Substantia nigra (tissue), 51 donors: ENCODE measurements at places on chromosomes 2 and 18.

- no peak for DNase-seq
Measured at GRCh38 chr2:44543773-44544725, 182.3 kb downstream of the CAMKMT start.

DNA sequence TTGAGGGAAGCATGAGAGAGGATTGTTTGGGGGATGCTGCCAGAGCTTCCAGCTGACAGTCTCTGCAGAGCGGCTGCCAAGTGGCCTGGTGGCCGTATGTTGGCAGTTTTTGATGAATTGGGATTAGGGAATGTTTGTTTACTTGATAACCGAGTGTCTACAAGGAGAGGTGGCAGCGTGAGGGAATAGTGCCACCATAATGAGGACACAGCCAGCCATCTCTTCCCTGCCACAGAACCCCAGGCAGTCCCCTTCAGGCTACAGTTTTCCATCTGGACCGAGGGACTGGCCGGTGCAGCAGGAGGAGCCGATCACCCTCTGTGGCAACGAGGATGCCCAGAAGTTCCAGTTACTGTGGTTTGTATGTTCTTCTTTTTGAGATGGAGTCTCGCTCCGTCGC is 55.2 kb downstream of the TRAPPC12 start:
- no peak for DNase-seq

- DNase-seq = no peak
Measured at GRCh38 chr2:218870984-218871344, 9.7 kb upstream of the WNT10A start.

DNA sequence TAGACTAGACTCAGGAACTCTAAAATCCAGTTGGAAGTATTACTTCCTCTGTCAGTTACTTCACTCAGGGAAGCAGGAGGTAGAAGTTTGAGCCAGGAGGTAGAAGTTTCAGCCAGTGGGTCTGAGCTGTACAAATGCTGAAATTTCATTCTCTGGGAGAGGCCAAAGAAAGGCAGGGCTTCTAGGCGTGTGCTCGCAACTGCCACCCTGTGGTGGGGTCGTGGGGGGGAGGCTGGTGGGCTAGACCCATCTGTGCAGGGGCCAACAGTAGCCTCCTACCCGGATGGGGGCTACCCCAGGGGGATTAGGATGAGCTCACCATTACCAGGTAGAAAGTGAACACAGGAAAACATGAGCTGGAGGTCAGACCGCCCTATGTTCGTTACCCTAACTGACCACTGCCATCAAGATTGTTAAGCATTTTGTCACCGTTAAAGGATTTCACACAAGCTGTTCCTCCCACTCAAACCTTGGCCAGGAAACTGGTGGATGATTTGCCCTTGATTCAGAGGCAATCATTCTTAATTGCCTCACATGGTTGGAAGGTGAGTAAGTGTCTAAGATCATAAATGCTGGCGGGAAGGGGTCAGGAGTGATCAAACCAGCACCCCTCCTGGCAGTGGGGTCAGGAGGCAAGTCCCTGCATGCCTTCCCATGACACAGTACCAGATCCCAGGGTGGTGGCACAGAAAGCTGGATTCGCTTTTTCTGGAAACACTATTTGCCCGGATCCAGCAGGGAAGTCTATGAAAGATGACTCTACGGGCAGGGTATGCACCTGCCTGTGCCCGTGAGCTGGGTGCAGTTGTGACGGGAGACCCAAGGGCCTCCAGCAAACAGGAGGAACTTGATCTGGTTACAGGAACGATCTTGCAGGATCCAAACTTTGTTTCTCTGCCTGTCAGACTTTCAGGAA is 5.2 kb upstream of the FHL2 start:
- DNase-seq = no peak

DNA sequence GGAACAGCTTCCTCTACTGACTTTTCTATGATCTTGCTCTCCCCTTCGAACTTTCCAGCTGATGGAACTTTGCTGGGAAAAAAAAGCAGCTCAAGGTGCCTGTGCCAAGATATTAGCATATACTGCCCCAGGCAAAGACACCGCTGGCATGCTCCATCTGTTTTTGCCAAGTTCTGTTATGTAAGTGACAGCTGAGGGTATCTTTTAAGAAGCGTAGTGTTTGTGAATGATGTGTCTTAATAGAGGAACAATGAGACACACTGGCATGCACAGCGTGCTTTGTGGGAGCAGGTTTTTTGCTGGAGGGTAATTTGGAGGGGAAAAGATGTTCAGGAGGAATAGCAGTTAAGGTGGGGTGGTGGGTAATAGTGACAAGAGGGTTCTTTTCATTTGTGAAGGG is 47.8 kb downstream of the SLC4A3 start:
- no peak for DNase-seq

GRCh38 chr2:111958901-111959300 is 60.5 kb downstream of the MERTK start:
- DNase-seq = no peak

- DNase-seq = no peak
Measured at GRCh38 chr2:12032398-12032797, 286.0 kb downstream of the LPIN1 start.

GRCh38 chr2:43174368-43174916 is 52.0 kb downstream of the ZFP36L2 start:
- DNase-seq = no peak

- DNase-seq = no peak
Measured at GRCh38 chr2:205776720-205777119, 94.4 kb downstream of the NRP2 start.

DNA sequence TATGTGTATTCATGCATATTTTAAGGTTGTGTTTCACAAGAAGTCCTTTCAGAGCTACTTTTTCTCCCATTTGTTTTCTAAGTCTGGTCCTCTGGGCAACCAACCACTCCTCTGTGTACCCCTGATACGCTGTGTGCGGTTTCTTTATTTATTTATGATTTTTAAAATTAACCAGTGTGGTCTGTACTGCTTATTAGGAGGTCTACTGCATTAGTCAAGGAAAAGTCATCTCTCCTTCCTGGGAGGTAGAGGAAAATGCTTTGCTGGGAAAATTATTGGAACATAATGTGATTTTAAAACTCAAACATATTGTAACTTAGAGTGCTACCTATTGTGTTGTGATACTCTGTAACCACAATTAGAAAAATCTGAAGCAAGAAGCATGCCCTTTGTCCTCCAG is 1404.3 kb downstream of the SUCLG1 start:
- no peak for DNase-seq

DNA sequence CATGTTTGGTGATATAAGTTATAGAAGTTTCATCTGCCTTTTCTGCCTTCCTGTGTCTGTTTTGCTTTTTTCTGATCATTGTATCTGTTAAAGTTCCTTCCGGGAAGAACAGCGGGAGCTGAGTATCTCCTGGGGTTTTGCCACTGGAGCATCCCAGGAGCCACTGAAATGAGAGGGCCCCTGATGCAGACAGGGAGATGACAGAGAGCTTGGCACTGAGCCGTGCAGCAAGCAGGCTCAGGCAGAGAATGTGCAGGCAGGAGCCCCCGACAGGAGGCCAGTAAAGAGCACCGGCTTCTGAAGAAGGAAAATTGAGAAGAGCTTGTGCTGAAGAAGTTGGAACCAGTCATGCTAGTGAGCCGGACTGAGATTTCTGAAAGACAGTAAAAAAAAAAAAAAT is 137.8 kb downstream of the TDRD15 start:
- DNase-seq = no peak

DNA sequence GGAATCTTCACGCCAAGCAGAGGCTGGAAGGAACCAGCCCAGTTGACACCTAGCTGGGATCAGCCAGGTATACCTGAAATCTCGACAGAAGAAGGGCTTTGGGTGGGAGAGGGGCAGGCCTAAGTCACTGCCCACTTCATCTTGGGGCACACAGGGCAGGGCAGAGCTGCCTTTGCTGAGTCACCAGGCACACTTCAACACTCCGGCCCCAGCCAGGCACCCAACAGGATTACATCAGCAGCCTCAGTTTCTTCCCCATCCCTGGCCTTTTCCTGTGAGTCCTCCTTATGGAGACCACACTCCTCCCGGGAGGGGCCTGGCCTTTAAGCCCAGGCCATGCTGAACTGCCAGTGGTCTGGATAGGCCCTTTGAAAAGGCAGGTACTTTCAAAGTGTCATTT is 201.7 kb upstream of the HS6ST1 start:
- DNase-seq = no peak

DNA sequence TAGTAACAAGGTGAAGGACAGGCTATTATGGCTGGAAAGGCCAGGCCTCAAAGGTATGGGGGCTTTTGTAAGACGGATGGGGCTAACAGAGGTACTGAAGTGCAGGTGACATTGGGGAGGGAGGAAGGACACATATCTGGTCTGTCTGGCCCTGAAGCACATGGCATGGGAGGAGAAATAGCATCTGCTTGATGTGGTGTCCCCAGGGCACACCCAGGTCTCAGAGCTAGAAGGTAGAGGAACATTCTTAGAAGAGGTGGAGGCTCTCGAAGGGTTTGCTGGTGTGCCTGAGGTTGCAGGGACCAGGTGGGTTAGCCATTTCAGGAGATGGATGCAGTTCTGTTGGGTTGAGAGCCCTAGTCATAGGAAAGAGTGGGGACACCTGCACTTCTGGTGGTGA is 9.5 kb downstream of the RALB start:
- DNase-seq = no peak

- no peak for DNase-seq
Measured at GRCh38 chr2:205800773-205801172, 118.5 kb downstream of the NRP2 start.

DNA sequence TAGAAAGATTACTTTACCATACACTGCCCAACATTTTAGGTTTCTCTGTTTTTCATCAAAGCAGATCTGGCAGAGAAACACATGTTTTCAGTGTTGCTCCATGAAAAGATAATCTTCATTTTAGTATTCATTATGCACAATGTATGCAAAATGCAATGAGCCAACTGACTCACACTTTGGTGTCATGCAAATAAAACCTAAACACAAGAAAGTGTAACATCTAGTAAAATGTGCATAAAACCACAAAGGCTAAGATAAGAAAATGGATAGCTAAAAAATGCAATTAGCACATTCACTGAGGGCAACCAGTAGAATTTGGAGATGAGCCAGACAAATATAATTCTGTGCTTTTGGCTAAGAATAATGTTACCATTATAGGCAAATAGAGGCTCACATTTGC is 203.5 kb upstream of the UBE2E3 start:
- no peak for DNase-seq

DNA sequence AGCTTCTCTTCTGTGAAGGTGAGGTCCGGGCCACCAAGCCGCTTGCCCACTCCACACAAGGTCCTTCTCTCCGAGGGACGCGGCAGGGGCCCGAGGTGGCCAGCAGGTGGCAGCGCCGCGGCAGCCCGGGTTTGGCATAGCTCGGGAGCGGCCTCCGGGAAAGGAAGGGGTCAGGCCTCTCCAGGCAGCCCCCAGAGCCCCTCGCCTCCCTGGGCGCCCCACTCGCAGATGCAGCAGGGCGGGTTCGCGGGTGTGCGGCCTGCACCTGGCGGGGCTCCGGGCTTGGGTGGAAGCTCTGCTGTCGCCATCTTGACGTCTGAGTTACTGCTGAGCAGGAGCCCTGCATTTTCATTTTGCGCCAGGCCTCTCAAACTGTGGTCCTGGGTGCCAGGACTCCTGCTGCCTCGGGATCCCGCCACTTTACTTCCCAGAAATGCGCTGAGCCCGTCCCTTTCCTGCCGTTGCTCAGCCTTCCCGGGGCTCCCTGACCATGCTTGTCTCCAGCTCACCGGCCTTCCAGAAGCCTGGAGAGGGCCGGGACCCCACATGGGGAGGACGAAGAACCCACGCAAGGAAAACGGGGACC is 18.6 kb upstream of the NCL start:
- DNase-seq = peak; percentile 6

- DNase-seq = no peak
Measured at GRCh38 chr2:4427083-4427482, 723.7 kb downstream of the DCDC2C start.

- no peak for DNase-seq
Measured at GRCh38 chr2:40279482-40279881, 172.4 kb downstream of the SLC8A1 start.

- peak; percentile 75 for DNase-seq
Measured at GRCh38 chr2:196926562-196927375, at the start of gene PGAP1. PGAP1 (minus strand) TSS chr2:196926707; CDS start chr2:196926616, 91 bp downstream.

DNA sequence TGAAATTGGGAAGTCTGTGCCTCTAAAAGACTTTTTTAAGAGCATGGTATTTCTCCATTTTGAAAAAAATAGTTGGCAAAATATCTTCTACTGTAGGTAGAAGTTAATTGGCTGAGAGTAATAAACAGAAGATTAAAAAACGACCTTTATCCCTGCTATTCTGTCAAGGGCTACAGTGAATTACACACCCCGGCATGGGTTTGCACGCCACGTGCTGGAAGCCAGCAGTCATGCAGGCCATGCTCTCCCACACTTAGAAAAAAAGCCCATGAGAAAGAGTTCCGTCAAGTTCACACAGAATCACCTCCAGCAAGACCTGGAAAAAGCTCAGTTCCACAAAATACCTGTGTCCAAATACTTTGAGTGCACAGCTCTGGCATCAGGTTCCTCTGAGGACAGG is 26.8 kb downstream of the FAM110C start:
- DNase-seq = no peak

DNA sequence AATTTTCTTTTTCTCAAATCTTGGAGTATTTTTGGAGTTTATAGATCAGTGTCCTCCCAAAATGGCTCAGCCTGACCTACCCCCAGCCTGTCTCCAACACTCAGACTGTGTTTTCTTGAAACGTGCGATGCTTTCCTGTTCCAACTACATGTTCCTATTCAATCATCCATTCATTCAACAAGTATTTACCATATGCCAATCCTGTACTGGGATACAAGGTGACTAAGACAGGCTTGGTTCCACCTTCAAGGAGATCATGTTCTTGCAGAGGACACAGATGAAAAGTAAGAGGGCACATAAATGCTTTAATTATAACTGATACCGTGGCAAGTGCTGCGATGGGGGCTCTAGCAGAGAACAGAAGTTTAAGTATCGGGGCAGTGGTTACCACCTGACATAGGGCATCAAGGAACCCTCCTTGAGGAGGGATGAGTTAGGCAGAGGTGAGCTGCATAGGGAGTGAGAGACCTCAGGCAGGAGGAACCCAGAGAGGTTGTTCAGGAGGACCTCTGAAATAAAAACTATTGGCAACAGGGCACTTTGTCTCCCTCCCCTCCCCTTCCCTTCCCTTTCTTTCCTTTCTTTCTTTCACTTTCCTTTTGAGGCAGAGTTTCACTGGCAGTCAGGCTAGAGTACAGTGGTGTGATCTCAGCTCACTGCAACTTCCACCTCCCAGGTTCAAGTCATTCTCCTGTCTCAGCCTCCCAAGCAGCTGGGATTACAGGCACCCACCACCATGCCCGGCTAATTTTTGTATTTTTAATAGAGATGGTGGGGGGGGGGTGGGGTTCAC is 469.0 kb downstream of the EPHA4 start:
- DNase-seq = no peak

DNA sequence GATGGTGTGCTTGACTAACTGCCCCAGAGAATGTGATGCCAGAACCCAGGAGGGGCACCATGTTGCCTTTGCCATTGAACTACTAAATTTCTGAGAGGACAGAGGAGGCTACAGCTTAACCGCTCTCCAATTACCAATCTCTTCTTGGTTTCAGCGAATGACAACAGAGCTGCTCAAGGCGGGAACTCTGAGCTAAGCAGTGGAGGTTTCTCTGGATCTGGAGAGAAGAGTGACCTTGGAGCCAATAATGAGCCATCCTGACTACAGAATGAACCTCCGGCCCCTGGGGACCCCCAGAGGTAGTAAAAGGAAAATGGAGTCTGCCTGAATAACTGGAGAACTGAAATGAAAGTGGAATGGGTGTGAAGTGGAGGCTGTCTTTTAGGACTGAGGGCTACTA is 53.2 kb downstream of the DIS3L2 start:
- no peak for DNase-seq

- DNase-seq = no peak
Measured at GRCh38 chr2:50962731-50963130, 69.2 kb downstream of the NRXN1 start.

GRCh38 chr2:136319237-136319636 is 201.3 kb upstream of the CXCR4 start:
- no peak for DNase-seq

- no peak for DNase-seq
Measured at GRCh38 chr2:10331702-10332401, 29.1 kb downstream of the HPCAL1 start.
